Renal pelvis (tissue), 12 donors: ENCODE measurements at places on chromosomes 3 and 15.

- DNase-seq, result no peak
These were observed 105.3 kb downstream of the TNIK start for GRCh38 chr3:171354706-171355582.

GRCh38 chr3:157542711-157543500 lies 39.7 kb upstream of the VEPH1 start:
- peak; percentile 52 for DNase-seq

GRCh38 chr3:135197246-135197645 lies 402.2 kb downstream of the EPHB1 start:
- no peak for DNase-seq

DNA sequence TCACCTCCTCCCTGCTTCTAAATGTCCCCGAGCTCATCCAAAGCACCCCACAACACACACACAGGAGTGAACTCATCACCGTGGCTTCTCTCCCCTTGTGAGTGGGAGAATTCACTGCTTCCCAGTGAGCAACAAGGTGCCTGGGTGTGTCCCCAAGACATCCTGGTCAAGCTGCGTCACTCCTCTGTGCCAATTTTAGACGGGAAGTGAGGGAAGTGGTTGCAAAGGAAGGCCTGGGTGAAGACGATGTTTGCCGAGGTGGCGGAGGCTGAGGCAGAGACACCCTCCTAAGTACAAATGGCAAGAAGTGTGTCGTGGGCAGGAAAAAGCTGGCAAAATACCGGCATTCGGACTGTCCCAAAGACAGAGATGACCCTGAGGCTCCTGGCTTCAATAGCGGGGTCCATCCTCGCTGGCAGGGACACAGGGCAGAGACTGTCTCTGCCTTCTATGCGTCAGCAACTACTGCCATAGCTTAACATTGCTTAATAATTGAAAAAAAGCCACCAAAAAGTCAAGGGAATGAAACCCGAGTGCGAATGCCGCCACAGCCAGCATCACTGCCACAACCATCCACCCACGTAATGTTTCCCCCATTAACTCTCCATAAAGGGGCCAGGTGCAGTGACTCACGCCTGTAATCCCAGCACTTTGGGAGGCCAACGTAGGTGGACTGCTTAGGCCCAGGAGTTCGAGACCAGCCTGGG lies 72.8 kb downstream of the VGLL4 start:
- DNase-seq, result no peak

GRCh38 chr15:48645558-48646330 lies at the start of gene FBN1:
FBN1 (minus strand) TSS chr15:48645709; CDS start chr15:48644769, 940 bp downstream.
- DNase-seq, result peak; percentile 88

GRCh38 chr3:14581334-14582044 lies 41.3 kb upstream of the GRIP2 start:
- no peak for DNase-seq

DNA sequence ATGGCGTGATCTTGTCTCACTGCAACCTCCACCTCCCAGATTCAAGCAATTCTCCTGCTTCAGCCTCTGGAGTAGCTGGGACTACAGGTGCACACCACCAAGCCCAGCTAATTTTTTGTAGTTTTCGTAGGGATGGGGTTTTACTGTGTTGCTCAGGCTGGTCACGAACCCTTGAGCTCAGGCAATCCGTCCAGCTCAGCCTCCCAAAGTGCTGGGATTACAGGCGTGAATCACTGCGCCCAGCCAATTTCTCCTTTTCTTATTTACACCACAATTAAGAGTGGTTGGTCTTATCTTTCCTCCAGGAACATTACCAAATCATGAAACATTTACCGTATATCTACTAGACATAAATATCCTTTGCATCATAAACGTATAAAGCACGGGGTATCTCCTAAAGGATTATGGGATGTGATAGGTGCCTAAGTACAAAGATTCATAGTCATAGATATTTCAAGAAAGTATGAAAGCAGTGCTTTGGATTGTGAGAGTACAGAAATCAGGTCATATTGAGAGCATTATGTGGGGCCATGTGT lies 194.5 kb downstream of the RBMS3 start:
- DNase-seq, result no peak

DNA sequence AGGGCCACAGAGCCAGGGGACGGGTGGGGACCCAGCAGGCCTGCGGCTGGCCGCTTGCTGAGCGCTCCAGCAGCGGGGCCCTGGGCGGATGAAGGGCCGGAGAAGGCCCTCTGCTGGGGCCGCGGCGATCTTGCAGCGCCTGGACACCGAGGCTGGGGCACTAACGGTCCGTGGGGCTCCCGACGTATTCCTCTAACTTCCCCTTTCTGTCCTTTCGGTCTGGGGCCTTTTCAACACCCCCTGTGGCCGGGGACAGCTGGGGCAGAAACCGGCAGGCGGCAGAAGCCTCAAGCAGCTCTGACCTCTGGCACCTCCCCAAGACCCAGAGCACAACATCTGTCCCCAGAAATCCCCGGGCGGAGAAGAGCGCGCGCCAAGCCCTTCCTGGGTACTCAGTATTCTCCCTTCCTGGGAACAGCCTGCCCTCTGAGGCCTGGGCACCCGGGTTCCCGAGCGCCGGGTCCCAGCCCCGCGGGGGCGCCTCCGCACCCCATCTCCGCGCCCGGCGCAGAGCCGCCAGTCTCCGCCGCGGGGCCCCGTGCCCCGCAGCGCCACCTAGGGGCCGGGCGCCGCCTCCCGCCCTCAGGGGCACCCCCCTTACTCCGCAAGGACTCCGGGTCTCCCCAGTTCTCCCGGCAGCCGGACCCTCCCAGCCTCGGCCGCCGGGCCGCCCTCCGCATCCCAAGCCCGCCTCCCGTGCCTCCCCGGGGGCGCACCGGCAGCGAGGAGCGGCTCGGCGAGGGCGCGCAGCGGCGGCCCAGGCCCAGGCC lies 582 bp upstream of the SLCO3A1 start:
- DNase-seq, result no peak

DNA sequence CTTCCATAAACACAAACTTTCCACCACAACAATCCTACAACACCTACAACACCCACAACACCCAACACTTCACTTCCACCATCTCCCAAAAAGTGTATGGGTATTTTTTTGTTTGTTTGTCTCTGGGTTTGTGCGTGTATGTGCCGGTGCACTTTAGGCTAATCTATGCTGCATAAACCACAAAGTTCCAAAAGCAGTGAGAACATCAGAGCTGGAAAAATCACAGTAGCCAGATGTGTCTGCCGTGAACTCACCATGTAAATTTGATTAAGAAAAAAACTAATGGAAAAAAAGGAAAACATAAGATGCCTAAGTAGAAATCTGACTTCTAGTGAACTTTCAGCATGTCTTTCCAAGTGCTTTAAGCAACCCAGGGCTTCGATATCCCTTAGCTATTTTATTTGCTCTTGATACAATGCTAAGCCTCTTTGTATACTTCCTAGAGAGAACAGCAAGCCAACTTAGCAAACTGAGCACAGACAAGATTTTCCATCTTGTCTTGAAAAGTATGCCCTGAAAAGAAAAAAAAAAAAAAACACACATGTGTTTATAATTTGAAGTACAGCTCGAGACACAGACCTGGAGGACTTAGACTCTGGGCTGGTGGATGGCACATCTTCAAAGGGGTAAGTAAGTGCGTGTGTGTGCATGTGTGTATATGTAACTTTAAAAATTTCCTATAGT lies 91.4 kb downstream of the WWTR1 start:
- no peak for DNase-seq

DNA sequence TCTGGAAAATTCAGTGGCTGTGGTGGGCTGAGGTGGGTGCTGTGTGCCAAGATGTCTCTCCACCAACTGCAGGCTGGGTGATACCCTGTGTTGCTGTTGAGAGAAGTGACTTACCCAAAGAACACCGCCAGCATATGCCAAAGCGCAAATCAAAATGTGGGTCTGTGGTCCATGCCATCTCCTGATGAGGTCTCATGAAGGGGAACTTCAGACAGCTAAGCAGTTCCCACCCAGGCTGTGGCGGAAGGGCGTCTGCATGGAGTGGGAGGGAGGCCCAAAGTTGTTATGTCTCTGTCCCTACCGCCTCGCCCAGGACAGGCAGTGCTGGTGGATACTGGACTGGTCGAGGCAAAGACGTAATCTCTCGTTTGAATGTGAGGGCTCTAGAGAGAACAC lies 70.9 kb upstream of the PLXNA1 start:
- DNase-seq, result no peak

- no peak for DNase-seq
These were observed 300.6 kb upstream of the KCNH8 start for GRCh38 chr3:18847583-18848197.

GRCh38 chr3:183558495-183558894 lies 3.0 kb upstream of the KLHL6 start:
- DNase-seq, result no peak

DNA sequence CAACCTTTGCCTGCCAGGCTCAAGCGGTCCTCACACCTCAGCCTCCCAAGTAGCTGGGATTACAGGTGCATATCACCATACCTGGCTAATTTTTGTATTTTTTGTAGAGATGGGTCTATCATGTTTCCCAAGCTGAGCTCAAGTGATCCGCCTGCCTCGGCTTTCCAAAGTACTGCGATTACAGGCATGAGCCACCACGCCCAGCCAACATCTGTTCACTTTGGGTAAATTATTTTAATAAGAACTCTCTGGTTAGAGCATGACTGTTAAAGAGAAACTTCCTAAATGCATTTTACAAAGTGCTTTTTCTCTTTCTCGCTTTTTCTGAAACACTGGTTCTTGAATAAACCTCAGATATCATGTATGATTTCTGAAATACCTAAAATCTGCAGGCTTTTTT lies 172.5 kb downstream of the PTPRG start:
- DNase-seq, result no peak
